Fibroblast of skin of left biceps (primary cell): ENCODE measurements at places on chromosomes 1 and 21.

DNA sequence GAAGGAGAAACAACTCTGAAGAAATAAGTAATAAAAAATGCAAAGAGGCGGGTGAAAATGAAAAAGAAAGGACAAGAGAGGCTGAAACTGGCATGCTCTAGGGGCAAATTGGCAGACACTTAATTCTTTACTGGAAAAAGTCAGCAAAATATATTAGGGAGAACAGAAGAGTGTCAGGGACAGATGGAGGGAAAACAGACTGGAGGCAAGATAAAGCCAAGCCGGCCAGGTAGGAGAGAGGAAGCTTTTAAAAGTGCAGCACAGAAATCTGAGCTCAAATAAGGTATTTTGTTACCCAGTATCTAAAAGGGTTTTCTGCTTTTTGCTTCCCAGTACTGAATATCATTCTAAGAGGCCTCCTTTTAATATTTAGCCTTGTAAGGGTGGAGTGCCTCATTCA lies 339.3 kb downstream of the PAPPA2 start:
- DNase-seq: no peak

GRCh38 chr1:177948336-177948972 lies 21.4 kb downstream of the SEC16B start:
- no peak for DNase-seq

GRCh38 chr1:45355683-45356082 lies 15.4 kb upstream of the MUTYH start:
- DNase-seq: no peak

DNA sequence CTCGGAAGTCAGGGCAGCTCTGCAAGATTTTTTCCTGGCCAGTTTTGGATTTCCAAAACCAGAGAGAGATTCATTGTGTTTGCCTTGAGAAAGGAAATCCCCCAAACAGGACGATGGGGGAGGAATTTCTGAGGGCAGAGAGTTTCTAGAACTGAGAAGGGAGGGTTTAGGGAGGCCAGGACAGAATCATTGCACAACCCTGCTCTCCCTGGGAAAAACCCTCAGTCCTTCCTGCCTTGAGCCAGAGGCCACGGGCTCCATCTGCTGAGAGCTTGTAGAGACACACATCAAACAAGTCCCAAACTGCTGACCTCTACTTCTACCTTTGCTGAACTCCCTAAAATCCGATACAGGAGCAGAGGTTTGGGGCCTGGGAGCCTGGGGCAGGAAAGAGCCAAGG lies 99.7 kb downstream of the NMNAT2 start:
- peak; percentile 62 for DNase-seq

DNA sequence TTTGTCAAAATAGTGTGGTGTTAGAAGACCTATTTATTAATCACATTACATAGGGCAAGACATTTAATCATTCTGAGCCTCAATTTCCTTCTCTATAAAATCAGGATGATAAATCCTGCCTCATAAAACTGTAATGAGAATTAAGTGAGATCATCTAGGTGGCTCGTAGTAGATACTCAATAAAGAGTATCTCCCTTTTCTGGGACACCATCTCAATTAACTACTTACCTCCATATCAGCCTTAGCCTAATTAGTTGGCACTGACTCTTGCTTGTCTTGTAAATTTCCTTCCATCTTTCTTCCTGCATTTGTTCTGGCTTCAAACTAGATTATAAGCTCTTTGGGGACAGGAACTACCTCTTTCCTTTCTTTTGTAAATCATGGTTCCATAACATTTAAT lies 102.6 kb upstream of the TNR start:
- DNase-seq: no peak

DNA sequence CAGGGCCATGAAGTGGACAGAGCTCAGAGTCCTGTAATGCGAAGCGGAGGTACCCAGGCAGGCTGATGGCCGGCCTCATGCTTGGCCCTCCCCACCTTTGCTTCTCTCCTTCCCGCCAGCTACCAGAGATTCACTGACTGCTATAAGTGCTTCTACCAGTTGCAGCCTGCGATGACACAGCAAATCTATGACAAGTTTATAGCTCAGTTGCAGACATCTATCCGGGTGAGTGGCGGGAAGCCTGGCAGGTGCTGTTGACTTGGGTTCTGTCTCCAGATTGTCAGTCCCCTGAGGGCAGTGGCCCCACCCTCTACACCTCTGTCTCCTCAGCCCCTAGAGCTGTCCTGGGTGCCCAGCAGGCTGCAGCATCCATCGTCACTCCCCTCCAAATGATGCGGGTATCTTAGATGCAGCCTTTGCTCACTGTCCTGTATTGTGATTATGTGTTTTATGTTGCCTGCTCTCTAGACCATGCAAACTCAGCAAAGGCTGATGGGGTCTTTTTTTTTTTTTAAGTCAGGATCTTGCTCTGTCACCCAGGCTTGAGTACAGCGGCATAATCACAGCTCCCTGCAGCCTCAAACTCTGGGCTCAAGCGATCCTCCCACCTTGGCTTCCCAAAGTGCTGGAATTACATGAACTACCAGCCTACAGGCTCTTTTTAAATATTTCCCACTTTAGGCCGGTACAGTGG lies 9.6 kb upstream of the BGLAP start:
- DNase-seq: no peak

GRCh38 chr1:212858461-212859265 lies 588 bp downstream of the FLVCR1 start:
- DNase-seq: no peak

DNA sequence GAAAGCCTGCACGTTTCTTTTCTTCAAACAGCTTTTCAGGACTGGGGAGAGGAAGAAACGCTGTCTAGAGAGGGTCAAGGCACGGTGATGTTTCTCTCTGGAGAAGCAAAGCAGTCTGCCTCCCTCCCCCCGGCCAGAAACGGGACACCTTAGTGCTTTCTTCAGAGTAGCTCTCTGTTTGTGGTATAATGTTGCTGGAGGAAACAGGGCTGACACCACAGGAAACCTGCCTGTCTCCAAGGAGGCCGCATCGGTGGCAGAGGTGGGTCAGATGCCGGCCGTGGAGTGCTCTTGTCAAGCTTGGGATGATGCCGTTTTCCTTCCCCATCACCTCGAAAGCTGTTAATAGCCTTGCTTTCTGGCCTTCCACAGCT lies 139.4 kb downstream of the DHRS3 start:
- no peak for DNase-seq
